Activated T-cell treated with anti-CD3 and anti-CD28 coated beads for 48 hours (primary cell): ENCODE measurements at places on chromosomes 7 and 10.

- no peak for DNase-seq
Measured at GRCh38 chr7:889391-889790, 13.0 kb downstream of the GET4 start.

DNA sequence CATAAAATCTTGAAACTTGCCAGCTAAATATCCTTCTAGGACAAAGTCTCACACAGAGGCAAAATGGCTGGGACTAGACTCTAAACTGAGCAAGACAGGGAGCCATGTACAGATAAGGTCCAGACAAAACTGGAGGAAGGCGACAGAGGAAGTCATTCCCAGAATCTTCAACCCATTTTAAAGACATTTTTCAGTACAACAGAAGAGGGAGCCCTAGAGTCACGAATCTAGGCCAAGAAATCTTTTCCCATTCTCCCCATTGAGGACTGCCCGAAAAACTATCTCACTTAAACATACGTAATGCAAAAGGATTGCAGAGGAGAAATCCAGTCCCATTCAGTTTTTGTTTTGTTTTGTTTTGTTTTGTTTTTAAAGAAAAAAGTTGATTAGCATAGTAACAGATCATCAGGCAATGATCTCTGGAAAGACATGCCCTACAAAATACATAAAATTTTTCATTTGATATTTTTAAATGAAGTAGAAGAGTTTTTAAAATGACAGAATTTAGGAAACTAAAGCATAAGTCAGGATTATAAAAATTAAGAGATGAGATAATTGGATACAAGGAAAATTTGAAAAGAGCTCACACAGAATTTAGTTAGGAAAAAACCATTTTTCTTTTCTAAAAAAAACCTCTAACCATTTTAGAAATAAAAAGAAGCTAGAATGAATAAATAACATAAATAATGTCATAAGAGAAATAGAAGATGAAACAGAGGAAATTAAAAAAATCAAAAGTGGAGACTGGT lies 16.9 kb upstream of the PRF1 start:
- no peak for DNase-seq

DNA sequence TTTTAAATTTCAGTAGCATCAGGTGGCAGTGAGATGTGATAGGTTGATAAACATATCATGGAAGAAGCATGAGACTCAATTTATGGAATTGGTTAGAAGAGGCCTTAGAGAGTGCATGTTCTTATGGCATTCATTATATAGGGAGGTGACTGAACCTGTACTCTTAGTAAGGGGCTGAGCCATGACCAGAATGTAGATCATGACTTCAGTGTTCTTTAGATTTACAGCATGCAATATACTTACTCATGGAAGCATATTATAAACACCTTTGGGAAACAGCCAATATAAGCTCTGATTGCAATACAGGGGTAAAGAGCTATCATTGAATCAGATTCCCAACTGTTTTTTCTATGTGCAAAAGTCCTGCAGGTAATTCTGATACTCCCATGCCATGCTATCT lies 50.2 kb downstream of the NT5C3A start:
- DNase-seq: no peak

DNA sequence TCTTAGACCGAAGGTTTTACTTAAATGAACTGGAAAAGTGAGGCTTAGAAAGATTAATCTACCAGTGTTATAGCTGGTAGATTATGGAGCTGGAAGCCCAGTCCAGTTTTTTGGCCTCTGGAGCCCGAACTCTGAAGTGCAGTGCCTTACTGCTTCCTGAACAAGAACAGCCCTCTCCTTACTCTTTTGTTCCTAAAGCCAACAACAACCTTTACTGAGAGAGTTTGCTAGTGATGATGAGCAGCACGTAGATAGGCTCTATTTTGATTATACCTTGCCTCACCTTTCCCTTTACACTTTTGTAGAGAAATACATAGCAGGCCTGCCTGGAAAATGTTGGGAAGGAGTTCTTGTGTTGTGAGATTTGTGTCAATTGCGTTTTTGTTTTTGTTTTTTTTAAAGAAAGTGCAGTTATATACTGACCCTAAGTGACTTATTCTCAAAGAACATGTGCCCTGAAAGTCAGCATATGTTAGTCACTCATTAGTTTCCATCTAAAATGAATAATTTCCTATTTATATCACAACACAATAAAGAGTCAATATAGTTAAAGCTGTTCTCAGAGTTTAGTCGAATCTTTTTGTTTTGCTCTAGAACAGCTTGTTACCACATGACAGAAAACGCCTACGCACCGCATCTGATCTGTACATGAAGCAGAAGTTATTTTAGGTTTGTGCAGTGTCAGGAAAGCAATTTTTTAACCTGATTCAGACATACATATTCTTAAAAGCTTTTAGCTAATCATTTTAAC lies 33.0 kb downstream of the PLEKHA1 start:
- peak; percentile 19 for DNase-seq

GRCh38 chr10:75335191-75335590 lies 66.4 kb downstream of the ZNF503 start:
- DNase-seq: no peak

DNA sequence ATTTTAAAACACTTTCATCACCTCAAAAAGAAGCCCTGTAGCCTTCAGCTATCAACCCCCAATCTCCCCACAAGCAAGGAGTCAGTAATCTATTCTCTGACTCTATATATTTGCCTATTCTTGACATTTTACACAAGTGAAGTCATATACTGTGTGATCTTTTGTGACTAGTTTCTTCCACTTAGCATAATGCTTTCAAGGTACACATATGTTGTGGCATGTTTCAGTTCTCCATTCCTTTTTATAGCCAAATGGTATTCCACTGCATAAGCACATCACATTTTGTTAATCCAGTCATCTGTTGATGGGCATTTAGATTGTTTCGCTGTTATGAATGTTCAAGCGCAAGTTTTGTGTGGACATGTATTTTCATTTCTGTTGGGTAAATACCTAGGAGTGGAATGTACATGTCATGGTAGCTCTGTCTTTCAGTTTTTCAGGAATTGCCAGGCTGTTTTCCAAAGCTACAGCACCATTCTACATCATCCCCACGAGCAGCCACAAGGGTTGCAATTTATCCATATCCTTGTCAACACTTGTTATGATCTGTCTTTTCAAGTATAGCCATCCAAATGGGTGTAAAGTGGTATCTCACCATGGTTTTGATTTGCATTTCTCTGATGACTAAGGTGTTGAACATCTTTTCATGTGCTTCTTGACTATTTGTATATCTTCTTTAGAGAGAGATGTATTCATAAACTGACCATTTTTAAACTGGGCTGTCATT lies 405.6 kb downstream of the KCNMA1 start:
- DNase-seq: no peak

DNA sequence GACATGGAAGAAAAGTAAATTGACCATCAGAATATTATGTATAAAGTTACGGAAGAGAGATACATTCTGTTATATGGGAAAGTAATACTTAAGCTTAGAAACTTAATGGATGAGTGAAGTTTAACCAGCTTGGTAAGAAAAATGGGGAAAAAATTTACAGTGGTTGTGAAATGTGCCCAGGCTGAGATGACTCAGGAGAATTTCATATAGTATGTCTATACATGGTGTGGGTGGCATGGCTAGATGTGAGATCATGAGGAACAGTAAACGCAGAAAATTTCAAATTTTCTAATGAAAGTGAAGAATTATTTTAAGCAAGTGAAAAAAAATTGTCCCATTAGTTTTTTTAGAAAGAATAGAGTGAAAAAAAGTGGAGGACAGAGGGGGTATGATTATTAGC lies 552.5 kb upstream of the SORCS1 start:
- DNase-seq: no peak

GRCh38 chr7:157627033-157627432 lies 290.2 kb downstream of the DNAJB6 start:
- no peak for DNase-seq

- peak; percentile 36 for DNase-seq
Measured at GRCh38 chr10:114879541-114880158, 58.1 kb downstream of the FHIP2A start.

- no peak for DNase-seq
Measured at GRCh38 chr10:70354556-70354955, 27.9 kb downstream of the LRRC20 start.

GRCh38 chr10:97079448-97079847 lies 106.3 kb downstream of the SLIT1 start:
- no peak for DNase-seq

DNA sequence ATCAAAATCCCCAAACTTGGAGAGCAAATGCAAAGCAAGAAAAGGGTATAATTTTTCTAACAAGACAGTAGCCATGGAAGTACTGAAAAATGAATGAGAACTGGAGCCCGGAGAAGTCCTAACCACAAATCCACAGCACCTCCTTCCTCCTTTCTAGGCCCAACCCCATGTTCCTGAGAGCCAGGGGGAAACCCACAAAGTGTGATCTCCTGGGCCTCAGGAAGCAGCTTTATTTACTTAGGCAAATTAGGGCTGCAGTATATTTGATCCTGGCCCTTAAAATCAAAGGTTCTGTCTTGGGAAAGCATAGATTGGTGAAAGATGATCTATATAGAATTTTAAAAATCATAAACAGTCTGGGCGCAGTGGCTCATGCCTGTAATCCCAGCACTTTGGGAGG lies 103.0 kb downstream of the DOCK4 start:
- DNase-seq: no peak

DNA sequence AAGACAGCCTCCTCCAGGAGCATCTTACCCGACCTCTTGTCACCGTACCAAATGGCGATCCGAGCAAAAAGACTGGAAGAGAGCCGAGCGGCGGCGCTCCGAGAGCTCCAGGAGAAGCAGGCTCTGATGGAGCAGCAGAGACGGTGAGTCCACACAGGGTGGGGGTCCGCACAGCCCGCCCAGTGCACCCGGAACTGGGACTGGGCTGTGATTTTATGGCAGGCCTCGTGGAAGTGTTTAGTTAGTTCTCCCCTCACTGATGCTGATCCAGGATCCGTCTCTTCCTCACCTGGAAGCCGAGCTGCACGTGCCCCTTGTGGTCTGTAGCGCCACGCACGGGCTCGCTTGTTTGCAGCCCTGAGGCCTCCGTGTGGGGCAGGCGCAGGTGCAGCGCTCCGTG lies 19.6 kb downstream of the LRRC27 start:
- DNase-seq: no peak

- no peak for DNase-seq
Measured at GRCh38 chr7:95097291-95097690, 189.9 kb downstream of the PPP1R9A start.

DNA sequence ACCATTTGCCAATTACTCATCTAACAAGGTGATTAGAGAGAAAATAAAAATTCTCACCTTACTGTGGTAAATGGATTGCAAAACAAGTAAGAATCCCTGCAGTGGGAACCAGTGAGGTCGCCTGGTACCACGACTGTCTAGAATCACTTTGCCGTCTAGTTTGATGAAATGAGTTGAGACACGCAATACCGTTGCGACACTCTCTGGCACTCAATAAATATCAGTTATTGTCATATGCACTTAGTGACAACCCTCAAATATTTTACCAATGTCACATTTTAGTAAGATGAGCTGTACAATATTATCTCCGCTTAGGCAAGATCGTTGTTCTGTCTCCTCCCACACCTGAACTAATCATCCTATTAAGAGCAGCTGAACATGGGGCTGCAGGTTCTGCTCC lies 114.4 kb upstream of the ADARB2 start:
- no peak for DNase-seq

DNA sequence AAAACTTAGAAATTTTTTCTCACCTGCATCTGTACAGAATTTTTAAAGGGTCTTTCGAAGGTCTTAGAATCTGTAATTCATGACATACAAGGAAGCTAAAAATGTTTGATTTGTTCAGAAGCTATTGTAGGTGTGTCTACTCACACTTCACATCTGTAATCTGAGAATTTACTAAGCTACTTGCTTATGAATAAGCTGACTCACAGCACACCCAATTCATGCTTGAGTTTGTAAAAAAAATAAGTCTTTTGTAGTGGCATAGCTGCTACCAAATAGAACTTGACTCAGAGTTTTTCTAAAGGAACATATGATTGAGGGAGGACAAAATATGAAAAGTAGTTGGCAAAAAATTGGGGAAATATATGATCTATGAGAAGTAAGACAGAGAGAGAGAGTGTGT lies 12.7 kb upstream of the AGR2 start:
- no peak for DNase-seq

- no peak for DNase-seq
Measured at GRCh38 chr10:81135851-81136250, 598.1 kb downstream of the SH2D4B start.

DNA sequence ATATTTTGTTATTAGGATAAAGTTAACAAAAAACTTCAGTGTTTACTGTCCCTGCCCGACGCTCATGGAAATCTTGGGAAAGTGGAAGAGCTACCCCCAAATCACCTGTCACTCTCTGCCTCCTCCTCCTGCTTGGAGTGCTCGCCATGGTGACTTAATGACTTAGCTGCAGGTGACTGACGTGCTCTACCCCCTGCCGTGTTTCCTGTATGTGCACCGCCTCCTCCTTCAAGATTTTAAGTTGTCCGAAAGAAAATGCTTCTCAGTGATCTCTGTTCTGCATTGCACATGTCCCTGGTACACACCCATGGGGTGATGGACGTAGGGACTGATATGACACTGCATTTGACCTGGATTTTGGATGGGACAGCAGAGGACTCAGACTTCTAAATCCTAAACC lies 338.8 kb upstream of the SHH start:
- no peak for DNase-seq

DNA sequence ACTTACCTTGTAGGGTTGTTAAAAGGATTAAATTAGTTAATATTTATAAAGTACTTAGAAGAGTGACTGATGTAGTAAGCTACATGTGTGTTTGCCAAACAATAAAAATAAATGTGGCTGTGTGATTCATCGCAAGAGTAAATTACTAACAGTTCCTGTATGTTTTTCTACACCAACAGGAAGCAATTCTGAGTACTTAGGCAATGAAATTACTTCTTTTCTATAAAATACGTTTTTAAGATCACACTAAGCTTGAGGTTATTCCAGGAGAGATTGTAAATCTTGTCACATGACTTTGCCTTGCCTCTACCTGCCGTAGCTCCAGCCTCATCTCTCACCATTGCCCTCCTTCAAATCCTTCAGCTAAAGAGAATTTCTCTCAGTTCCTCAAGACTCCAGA lies 18.1 kb upstream of the GSTK1 start:
- no peak for DNase-seq

GRCh38 chr10:75032119-75032518 lies 79.3 kb upstream of the SAMD8 start:
- DNase-seq: no peak

GRCh38 chr10:94370501-94370900 lies 7.8 kb upstream of the NOC3L start:
- DNase-seq: no peak

DNA sequence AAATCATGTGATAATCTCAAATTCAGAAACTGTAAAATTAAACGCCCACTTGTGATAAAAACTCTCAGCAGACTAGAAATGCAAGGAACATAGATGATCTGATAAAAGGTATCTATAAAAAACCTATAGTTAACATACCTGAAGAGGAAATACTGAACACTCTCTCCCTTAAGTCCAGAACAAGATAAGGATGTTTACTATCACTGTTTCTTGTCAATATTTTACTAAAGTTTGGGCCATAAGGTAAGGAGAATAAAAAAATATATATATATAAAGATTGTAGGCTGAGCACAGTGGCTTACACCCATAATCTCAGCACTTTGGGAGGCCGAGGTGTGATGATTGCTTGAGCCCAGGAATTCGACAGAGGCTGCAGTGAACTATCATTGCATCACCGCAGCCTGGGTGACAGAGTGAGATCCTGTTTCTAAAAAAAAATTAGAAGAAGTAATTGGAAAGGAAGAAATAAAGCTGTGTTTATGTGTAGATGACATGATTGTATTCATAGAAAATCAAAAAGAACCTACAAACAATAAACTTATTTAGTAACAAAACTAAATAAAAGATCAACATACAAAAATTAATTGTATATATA lies 28.4 kb downstream of the MPLKIP start:
- DNase-seq: no peak
